ENCODE measurements at places on chromosomes 7 and 10. TPM values are rescaled to one million over a fixed set of nuclear protein-coding genes. Genes with fewer than 3 reads are reported as not detected.

TMEM130 gene
- total RNA-seq, result not detected

PRPS1L1 gene
- total RNA-seq, result not detected

ZCWPW1 gene
- 2.1 TPM for total RNA-seq

DNA sequence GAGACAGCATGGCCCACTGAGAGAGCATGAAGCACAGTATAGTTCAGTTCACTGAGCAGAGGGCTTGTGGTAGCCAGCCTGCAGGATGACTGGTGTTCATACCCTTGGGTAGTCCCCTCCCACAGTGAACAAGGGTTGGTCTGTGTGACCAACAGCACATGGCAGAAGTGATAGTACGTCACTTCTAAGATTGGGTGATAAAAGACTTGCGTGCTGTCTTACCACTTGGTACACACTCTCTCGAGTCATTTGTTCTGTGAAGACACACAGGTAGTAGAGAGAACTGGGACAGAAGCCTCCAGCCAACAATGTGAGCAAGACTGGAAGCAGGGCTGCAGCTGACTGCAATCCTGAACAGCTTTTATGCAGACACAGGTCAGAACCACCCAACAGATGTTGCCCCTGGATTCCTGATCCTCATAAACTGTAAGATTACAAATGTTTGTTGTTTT lies 14.6 kb downstream of the EPC1 start:
- H3K36me3 ChIP-seq, result no peaks in the 10 kb centered on the region
- H3K27me3 ChIP-seq, result no peaks in the 10 kb centered on the region
- no peak overlapping the region for H3K4me3 ChIP-seq
- DNase-seq, result no peak
- H3K27ac ChIP-seq, result peak overlapping the region; percentile 9

DNA sequence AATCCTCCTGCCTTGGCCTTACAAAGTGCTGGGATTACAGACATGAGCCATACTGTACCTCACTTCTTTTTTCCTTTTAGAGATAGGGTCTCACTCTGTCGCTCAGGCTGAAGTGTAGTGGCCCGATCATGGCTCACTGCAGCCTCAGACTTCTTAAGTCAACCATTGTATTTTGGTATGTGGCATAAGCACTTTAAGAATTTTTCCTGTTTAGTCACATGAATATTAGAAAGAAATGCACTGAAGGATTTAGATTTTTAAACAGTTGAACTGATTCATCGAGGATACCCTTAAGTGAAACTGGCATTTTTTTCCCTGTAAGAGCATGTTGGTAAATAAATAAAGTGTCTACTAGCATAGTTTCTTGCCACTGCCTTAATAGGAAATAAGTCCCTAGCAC lies 319.3 kb upstream of the CACNA2D1 start:
- no peak for DNase-seq
- H3K4me1 ChIP-seq, result no peaks in the 10 kb centered on the region
- no peak overlapping the region for H3K27ac ChIP-seq

DNA sequence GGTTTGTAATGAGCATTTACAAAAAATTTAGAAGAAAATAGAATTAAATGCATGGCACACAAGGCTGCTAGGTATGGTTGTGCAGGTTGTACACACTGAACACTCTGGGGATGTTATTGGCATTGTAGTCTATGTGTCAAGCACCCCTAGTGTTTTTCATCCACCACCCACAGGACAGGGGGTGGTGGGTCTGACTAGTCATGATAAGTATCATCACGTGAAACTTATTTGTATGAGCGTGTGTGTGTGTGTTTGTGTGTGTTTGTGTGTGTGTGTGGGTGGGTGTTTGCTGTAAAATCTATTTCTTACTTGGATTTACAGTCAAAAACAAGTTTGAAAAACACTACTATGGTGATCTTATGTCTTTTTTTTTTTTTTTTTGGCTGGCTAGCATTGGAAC lies 66.5 kb downstream of the MAP3K8 start:
- DNase-seq, result no peak
- no peaks in the 10 kb centered on the region for H3K36me3 ChIP-seq
- no peaks in the 10 kb centered on the region for H3K4me1 ChIP-seq
- H3K4me3 ChIP-seq, result no peak overlapping the region
- H3K27ac ChIP-seq, result no peak overlapping the region

GRCh38 chr10:130547368-130547767 lies 411.2 kb downstream of the GLRX3 start:
- no peaks in the 10 kb centered on the region for H3K27me3 ChIP-seq
- no peaks in the 10 kb centered on the region for H3K36me3 ChIP-seq
- no peak overlapping the region for H3K4me3 ChIP-seq
- H3K27ac ChIP-seq, result no peak overlapping the region
- DNase-seq, result peak; percentile 28

DNA sequence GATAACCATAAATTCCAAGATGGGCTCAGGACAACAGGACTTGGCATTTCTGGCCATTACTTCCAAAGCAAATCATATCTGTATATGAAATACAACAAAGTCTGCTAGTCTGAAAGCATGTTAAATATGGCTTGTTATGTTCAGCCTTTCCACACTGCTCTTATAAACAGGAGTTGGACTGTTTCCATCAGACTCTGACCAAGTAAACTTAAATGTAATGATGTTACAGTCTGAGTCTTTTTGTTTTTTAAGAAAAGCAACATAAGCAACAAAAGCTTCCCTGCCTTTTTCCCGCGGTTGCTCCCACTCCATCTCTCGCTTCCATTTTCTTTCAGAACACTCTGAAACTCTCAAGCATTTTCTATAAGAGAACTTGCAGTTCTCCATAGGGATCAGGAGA lies 8.1 kb upstream of the CDCA7L start:
- H3K4me1 ChIP-seq, result no peaks in the 10 kb centered on the region
- no peaks in the 10 kb centered on the region for H3K36me3 ChIP-seq
- H3K4me3 ChIP-seq, result no peak overlapping the region
- no peaks in the 10 kb centered on the region for H3K27me3 ChIP-seq
- H3K27ac ChIP-seq, result peak overlapping the region; percentile 61

DNA sequence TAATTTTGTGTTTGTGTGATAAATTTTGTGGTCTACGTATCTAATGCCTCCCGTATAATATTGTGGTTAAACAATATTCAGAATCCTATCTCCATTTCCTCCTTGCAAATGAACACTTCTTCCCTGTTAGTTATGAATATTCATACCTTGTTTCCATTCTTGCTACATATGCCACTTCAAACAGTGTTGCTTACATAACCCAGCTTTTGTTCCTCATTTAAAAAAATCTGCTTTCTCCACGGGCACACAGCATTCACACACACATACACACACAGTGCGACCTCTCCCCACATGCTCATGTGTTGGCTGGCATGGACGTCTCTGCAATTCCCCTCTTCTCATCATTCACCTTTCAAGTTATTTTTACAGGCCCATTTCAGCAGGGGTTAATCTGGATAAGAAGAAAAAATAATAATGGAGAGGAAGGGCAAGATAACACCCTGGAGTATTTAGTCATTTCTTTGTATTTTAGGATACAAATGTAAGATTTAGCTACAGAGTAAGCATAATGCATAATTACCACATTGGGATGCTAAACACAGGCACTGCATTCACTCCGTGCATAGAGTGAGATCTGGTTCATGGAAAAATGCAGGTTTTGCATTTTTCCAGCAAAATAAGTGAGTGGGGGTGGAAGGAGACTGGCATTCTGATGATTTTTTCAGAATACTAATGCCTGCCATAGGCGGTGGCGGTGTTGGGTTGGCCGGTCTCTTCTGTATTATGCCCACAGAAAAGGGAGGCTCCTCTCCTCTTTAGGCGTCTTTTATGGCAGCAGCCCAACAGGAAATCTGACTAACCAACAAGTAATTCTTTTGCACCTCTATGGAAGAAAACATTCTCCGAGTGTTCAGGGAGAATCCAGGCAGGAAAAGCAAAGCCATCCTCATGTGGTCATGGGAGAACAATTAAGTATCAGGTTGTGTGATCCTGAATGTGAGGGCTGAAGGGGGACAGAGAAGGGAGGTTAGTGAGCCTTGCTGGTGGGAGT lies 31.7 kb upstream of the ELMO1 start:
- DNase-seq, result no peak
- no peaks in the 10 kb centered on the region for H3K36me3 ChIP-seq
- H3K4me1 ChIP-seq, result no peaks in the 10 kb centered on the region
- no peak overlapping the region for H3K4me3 ChIP-seq
- no peak overlapping the region for H3K27ac ChIP-seq

- peaks cover 3% of the 10 kb centered on the region for H3K4me1 ChIP-seq
- no peaks in the 10 kb centered on the region for H3K27me3 ChIP-seq
- H3K36me3 ChIP-seq, result peaks cover 48% of the 10 kb centered on the region
- no peak overlapping the region for H3K27ac ChIP-seq
- no peak for DNase-seq
Observed at GRCh38 chr10:15137036-15137359, 31.5 kb downstream of the NMT2 start.

- H3K4me3 ChIP-seq, result no peak overlapping the region
- H3K27ac ChIP-seq, result no peak overlapping the region
- no peaks in the 10 kb centered on the region for H3K4me1 ChIP-seq
- H3K36me3 ChIP-seq, result no peaks in the 10 kb centered on the region
- DNase-seq, result no peak
Observed at GRCh38 chr7:67692425-67692824, 695.8 kb downstream of the TYW1 start.

DNA sequence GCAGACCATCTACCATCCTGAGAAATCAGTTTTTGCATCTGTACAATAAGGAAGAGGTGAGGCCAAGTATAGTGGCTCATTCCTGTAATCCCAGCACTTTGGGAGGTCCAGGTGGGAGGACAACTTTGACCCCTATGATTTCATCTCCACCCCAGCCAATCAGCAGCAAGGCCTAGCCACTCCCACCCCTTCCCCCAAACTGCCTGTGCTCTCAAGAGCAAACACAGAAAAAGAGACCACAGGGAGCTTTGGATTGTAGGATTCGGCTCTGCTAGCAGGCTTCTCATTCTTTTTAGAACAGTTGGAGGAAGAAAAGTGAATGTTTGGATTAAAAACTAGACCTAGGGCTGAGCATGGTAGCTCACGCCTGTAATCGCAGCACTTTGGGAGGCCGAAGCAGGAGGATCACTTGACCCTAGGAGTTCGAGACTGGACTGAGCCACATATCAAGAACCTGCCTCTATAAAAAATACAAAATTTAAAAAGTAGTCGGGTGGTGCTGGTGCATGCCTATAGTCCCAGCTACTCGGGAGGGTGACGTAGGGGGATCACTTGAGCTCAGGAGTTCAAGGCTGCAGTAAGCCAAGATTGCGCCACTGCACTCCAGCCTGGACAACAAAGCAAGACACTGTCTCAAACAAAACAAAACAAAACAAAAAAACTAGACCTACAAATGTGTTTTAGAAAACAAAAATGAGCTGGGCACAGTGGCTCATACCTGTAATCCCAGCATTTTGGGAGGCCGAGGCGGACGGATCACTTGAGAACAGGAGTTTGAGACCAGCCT lies 25.1 kb upstream of the PROSER2 start:
- H3K27me3 ChIP-seq, result no peaks in the 10 kb centered on the region
- no peaks in the 10 kb centered on the region for H3K4me1 ChIP-seq
- H3K4me3 ChIP-seq, result no peak overlapping the region

- DNase-seq, result no peak
- no peak overlapping the region for H3K27ac ChIP-seq
- no peaks in the 10 kb centered on the region for H3K4me1 ChIP-seq
- H3K27me3 ChIP-seq, result no peaks in the 10 kb centered on the region
- no peak overlapping the region for H3K4me3 ChIP-seq
Observed at GRCh38 chr7:21099432-21099831, 312.7 kb upstream of the SP8 start.

DNA sequence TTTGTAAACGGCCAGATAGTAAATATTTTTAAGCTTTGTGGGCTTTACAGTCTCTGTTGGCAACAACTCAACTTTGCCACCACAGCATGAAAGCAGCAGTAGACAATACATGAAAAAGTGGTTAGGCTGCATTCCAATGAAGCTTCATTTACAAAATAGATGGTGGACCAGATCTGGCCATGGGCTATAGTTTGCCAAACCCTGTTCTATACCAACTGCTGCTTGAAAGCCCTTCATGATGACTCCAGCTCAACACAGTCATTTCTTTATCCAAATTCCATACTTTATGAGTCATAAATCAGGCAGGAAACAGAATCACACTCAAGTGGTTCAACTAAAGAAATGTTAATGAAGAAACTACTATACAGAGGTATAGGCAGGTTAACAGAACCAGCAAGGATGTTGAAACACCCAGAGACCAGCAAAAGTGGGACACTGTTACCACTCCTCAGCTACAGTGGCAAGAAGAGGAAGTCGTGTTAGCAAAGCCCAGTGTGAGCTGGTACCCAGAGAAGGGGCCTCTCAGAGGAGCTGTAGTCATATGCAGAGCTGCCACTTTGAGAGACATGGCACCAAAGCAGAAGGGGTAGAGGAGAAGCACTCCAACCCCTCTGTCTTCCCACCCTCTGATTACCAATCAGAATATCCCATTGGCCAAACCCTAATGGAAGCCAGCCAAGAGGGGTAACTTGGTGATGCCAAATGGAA lies 72.5 kb downstream of the PRLHR start:
- no peak overlapping the region for H3K27ac ChIP-seq
- peak; percentile 40 for DNase-seq
- no peaks in the 10 kb centered on the region for H3K27me3 ChIP-seq
- H3K4me3 ChIP-seq, result no peak overlapping the region

GRCh38 chr10:70969188-70969587 lies 80.8 kb upstream of the PCBD1 start:
- H3K27me3 ChIP-seq, result no peaks in the 10 kb centered on the region
- no peak for DNase-seq
- no peaks in the 10 kb centered on the region for H3K36me3 ChIP-seq
- H3K4me1 ChIP-seq, result no peaks in the 10 kb centered on the region

- no peak for DNase-seq
- H3K36me3 ChIP-seq, result no peaks in the 10 kb centered on the region
- H3K27me3 ChIP-seq, result no peaks in the 10 kb centered on the region
- H3K4me1 ChIP-seq, result no peaks in the 10 kb centered on the region
- no peak overlapping the region for H3K27ac ChIP-seq
Observed at GRCh38 chr10:89454561-89455347, 40.4 kb downstream of the IFIT5 start.

GRCh38 chr10:61397175-61397986 lies 55.8 kb downstream of the TMEM26 start:
- peak overlapping the region; percentile 20 for H3K4me3 ChIP-seq
- no peak for DNase-seq
- H3K36me3 ChIP-seq, result no peaks in the 10 kb centered on the region
- no peaks in the 10 kb centered on the region for H3K27me3 ChIP-seq
